Activated CD4-positive, CD25-positive, alpha-beta regulatory T cell (primary cell): ENCODE measurements at places on chromosomes 12 and 14.

DNA sequence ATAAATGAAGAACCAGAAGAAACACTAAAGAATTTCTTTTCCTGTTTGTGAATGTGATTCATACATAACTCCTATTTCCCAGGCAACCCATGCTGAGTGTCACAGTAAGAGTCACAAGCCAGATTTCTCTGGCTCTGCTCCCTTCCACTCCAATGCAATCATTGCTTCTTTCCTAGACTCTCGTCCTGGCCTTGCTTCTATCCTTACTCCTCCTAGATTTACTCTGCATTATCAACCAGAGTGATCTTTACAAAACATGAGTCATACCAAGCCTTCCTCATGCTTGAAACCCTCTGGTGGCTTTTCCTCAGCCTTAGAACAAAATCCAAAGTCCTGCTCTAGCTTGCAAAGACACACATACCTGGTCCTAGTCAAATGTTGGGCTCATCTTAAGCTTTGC is 13.3 kb downstream of the IL22 start:
- no peak for DNase-seq

- DNase-seq = no peak
These were observed 59.5 kb upstream of the CDKN3 start for GRCh38 chr14:54337314-54337713.

- DNase-seq = no peak
These were observed 93.2 kb downstream of the BORCS5 start for GRCh38 chr12:12450043-12450471.

GRCh38 chr12:82893896-82894295 is 207.2 kb downstream of the TMTC2 start:
- no peak for DNase-seq

DNA sequence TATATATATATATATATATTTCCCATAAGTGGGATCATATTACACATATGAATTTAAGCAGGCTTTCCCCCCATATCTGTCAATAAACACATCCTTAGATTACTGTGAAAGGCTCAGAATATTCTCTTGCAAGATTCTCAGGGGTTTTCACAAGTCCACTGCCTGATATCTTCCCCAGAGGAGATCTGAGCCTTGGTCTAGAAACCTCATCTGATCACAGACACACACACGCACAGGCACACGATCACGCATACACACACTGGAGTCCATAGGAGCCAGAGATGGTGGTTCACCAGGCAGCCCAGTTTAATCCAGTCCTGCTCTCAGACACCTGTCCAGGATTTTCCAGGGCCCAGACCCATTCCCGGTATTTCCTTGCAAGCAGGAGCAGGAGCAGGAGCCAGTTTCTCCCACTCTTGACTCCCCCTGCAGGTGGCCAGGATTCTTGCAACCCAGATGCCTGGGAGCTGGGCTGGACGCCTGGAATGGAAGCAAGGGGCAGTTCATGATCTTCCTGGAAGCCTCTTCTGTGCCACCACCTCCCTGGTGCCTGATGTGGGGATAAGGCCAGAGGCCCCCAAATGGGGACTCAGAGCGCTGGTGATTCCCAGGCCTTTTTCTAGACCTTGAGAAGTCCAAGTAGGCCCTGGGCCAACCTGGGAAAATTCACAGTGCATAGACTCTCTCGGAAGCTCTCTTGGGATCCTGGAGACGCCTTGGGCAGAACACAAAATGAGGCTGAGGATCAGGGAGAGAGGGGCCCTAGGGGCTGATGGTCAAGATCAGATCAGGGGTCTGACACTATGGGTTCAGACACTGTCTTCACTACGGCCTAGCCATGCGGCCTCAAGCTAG is 16.5 kb upstream of the KRT78 start:
- DNase-seq = no peak

DNA sequence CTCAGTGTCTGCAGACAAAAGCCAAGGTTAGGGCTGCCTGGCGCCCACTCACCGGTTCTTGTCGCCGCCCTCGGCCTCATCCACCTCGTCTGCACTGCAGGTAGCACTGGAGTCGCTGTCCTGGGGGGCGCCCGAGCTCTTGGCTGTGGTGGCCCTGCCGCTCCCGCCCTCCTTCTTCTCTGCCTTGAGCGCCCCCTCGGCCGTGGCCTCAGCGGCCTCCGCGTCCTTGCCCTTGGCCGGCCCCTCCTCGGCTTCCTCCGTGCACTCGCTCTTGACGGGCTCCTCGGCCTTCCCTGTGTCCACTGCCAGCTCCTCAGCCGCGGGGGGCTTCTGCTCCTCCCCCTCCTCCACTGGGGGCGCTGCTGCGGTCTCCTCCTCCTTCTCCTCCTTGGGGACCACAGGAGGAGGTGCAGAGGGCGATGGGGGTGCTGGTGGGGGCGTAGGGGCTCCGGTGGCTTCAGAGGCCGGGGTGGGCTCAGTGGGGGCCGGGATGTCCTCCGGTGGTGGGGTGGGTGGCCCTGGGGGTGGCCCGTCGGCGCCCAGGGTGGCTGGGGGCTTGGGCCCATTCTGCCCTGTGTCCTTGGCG is 77.2 kb downstream of the RFLNA start:
- no peak for DNase-seq

DNA sequence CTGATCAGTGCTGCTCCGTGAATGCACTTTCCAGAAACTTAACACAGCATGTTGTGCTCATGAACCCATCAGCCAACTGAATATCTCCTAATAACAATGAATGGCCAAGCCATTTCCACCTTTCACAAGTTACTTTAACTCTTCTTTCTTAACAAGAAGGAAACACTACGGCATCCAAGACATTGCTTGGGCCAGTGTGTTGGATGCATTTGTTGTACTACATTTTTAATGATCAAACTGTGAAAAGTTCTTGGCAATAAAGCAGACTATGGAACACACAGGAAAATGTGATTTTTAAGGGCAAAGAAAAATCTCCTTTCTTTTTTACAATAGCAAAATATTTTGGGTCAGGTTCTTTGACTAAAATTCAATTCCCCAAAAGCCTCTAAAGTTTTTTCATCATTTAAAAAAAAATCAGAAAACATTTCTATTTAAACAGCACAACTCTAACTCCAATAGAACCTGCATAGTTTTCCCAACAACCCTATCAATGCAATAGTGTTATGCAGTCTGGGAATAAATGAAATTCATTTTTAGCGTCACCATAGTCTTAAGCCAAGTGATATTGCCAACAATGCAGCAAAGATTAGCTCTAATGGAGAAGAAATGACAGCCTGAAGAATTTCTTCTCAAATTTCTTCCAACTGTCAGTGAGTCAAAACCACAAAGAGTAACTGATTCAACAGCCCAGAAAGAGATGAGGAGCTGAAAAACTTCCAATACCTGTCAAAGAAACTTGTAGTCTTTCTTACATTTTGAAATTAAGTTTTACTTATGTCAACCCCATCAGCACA is 50.7 kb upstream of the PTPRR start:
- DNase-seq = no peak

DNA sequence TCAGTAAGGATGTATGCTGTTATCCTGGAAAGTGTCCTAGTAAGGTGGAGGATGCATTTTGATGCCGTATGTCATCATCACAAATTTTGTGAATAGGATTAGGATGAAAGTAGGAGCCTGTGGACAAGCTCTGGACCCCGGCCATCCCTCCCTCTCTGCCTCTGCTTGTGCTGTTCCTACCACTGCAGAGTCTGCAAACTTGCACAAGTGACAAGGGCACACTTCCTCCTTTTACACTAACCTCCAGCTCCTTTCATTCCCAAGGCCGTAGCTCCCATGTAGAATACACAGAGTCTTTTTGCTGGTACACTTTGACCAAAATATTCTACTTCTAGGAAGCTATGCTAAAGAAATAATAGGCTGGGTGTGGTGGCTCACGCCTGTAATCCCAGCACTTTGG is 13.3 kb upstream of the TMCC3 start:
- DNase-seq = no peak

- DNase-seq = no peak
These were observed 224.0 kb upstream of the PDE3A start for GRCh38 chr12:20144341-20144740.

GRCh38 chr14:92143309-92143708 is 21.5 kb downstream of the CPSF2 start:
- DNase-seq = no peak
